Adipocyte (in vitro differentiated cells): ENCODE measurements at places on chromosomes 12 and 14.

DNA sequence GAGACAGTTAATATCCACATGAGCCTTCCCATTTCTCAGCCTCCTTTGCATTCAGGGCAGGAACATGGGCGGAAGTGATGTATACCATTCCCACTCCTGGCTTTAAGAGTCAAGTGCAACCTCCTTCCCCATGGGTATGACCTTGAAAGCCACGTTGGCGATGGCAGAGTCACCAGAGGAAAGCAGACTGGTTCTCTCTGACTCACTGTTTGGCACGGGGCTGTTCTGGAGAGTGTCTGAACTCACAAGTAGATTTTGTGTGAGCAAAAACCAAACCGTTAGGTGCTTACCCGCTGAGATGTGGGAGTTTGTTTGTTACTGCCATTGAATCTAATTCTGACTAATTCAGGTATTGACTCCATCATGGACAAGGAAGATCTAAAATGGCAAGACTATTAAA lies 36.7 kb upstream of the PZP start:
- DNase-seq = no peak

DNA sequence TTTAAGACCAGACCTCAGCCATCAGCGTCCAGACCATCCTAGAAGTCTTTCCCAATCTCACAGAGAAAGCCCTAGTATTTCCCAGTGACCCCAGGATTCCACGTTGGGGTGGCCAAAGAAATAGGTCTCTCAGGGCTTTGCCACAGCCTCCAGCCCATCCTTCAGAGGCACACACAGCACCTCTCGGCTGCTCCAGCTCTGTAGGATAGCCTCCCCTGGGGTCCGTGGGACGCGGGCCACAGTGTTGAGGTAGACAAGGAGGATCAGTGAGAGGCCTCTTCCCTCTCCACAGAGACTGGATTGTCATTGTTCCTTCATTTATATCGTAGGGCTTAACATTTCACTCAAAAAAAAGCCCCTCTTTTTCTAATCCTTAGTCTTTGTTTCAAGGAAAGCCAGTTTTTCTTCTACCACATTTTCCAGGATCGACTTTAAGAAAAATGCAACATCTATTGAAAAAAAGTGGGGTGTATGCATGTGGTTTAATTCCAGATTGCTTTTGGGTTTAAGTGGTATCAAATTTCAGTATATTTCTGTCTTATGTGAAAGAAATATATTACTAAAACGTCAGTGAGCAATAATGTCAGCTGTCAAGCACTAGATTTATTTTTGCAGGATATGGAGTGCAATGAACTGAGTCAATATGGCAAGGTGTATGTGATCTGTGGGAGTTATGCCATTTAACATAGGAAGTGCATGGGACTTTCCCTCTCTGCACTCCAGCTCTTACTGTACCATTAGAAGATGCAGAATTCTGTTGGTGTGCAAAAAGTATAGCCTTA lies 187.5 kb downstream of the MSRB3 start:
- no peak for DNase-seq

GRCh38 chr12:42282294-42282693 lies 43.6 kb downstream of the ZCRB1 start:
- DNase-seq = no peak

GRCh38 chr12:65164244-65164643 lies 5.1 kb upstream of the LEMD3 start:
- no peak for DNase-seq
